ENCODE measurements at places on chromosomes 12 and 14.
A peak's percentile ranks its signal among the peaks of the same experiment; 100 is the strongest.

- DNase-seq = no peak
These were observed 135.7 kb downstream of the PPM1H start for GRCh38 chr12:62799126-62799736.

DNA sequence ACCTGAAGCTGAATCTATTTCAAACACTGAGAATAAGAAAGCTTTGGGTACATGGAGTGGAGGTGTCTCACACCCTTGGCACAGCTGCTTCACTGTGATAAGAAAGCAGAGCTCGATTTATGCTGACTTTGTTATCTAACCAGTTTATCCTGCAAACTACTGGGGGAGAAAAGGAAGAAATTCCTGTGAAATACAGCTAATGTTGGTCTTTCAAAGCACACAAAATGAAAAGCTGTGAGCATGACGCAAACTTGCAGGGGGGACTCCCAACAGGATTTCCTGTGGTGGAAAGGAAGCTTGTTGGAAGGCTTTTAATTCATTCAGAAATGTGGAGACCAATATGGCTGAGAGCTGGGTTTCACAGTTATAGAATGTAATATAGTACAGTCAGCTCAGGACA lies 53.4 kb downstream of the SRGAP1 start:
- DNase-seq = no peak

GRCh38 chr14:100159865-100160533 lies 554 bp upstream of the DEGS2 start:
- DNase-seq = no peak

GRCh38 chr12:50248883-50249282 lies 34.4 kb downstream of the LIMA1 start:
- DNase-seq = no peak

DNA sequence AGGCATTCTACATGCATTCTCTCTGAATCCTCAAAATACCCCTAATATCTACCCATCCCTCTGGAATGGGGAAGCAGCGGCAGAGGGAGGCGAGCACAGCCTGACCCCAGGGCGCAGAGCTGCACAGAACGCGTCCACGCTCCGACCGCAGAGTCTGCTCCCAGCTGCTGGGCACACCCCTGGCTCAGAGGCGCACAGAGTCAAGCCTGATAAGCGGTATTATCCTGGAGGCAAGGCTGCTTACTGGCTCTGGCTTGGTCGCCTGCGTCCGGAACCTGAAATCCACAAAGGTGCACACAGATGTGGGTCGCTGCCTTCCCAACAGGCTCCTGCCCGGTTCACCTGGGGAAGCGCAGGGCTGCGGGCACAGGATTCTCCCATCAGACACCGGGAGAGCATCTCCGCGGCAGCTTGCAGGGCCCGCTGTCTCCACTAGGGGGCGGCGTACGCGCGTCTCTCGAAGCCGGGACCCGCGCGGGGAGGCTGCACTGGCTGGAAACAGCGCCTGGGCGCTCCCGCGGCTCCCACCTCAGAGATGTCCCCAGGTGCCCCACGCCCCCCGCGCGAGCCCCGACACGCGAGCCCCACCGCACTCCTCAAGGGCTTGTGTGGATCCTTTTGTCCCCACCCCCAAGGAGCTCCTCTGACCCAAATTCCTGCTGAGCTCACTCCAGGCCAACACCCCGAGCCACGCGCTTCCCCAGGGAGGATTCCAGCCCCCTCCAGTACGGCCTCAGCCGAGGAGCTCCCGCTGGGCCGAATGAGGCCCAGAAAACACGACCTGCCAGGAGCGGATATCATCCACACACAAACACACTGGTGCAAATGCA lies 120.1 kb upstream of the FZD10 start:
- DNase-seq = peak; percentile 23

- peak; percentile 65 for DNase-seq
These were observed 3.7 kb downstream of the ABHD12B start for GRCh38 chr14:50875359-50876070.

DNA sequence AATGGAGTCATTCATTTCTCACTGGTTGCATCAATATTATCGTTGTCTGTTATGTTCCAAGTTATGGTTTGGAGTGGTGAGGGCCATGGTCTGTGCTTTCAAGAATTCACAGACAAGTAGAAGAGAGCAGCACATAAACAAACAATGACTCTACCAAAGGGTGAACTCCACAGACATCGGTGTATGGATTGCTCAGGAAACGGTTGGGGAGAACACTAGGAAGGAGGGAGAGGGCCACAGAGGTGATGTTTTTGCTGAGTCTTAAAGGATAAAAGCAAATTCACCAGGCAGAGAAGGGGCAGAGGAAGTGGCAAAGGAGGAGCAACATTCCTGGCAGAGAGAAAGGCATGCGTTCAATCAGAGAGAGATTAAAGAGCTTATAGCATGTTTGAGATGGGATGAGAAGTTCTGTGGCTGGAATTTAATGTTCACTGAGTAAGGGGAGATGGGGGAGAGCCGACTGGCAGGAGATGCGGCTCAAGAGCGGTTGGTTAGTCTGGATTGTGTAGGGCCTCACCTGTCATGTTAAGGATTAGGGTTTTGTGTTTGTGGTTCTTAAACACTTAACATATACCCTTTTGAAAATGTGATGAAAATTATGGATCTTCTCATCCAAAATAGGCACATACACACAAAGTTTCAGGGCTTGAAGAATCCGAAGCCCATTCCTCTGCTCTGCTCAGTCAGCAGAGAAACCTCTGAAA lies 42.3 kb upstream of the FRMD6 start:
- no peak for DNase-seq

- DNase-seq = no peak
These were observed 153.5 kb upstream of the USP15 start for GRCh38 chr12:62106547-62107185.

GRCh38 chr14:53526200-53526599 lies 373.1 kb upstream of the DDHD1 start:
- no peak for DNase-seq

- DNase-seq = no peak
These were observed 171.7 kb downstream of the PHLDA1 start for GRCh38 chr12:75859868-75860267.

GRCh38 chr12:96495841-96496545 lies 6.6 kb downstream of the CFAP54 start:
- no peak for DNase-seq

GRCh38 chr12:110137786-110138185 lies 13.6 kb downstream of the IFT81 start:
- DNase-seq = no peak

DNA sequence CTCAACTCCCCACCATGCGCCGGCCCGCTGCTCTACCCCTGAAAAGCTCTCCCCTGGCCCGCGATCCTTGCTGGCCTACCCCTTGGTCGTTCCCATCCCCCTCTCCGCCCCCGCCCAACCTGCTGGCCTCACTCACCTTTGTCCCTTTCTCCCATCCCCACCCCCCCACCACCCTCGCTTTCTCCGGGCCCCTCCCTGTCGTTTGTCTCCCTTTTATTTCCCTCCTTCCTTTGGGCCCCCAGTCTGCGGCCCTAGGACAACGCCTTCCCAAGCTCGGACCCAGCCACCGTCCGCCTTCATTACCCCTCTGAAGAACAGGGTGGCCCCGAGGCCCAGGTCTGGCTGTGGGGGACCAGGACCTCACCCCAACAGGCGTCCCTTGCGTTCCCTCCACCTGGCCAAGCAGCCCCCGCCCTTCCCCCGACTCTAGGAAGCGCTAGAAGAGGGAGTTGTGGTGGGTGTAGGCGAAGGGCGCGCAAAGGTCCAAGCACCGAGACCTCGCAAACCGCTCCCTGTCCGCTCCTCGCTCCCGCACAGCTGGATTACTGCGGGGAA lies 6.9 kb upstream of the SLC7A7 start:
- no peak for DNase-seq

GRCh38 chr12:96462571-96463280 lies 26.7 kb upstream of the CFAP54 start:
- DNase-seq = no peak

DNA sequence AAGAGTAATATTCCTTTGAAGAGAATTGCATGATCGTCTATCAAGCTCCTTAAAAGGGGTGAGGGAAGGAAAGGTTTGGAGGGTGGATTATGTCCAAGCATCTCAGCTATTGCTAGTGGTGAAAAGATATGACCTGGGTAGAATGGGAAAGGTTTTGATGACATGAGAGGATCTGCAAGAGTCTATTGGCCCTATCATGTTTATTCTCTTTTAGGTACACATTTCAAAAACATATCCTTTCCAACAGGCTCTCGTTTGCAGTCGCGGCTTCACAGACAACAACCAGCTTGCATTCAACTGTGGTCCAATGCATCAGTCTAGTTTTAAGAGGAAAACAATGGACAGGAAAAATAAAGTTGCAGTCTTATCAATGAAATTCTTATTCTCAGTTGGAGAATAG lies 17.1 kb downstream of the FOXG1 start:
- DNase-seq = no peak

- no peak for DNase-seq
These were observed 298 bp downstream of the CTDSP2 start for GRCh38 chr12:57846285-57846576.

- no peak for DNase-seq
These were observed 73.8 kb upstream of the RIN3 start for GRCh38 chr14:92439537-92440344.

- DNase-seq = no peak
These were observed 4.7 kb downstream of the TSPAN9 start for GRCh38 chr12:3081886-3082285.

DNA sequence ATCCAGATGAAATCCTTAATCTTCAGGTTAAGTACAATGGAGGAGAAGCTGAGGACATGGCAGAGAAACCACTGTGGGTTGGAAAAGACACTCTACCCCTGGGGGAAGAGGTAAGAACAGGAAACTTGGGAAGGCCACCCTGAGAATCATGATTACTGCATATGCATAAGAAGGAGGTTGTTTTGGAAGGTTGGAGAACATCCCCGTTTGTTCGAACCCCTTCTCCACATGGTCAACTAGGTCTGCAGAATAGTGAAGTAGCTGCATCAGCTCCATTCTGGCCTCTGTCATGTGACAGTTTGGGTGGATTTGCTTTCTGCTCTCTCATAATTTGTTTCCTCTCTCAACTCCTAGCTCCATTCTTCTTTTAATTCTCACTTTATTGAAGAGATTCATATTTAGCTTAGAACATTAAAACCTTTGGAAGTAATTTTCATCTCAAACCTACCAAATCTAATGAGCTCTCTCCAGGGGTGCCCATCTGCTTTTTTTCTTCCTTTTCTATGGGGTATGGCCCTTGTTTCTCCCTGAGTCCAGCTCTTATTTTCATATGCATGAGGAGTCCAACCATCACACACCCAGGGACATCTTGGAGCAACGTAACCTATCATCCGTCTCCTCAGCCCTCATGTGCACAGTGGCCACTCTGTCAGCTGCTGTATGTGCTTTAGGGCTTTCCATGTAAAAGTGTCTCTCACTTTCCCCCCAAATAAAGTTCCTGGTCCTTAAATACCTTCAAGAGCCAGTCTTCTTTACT lies 820.3 kb downstream of the TMEM121 start:
- DNase-seq = no peak

DNA sequence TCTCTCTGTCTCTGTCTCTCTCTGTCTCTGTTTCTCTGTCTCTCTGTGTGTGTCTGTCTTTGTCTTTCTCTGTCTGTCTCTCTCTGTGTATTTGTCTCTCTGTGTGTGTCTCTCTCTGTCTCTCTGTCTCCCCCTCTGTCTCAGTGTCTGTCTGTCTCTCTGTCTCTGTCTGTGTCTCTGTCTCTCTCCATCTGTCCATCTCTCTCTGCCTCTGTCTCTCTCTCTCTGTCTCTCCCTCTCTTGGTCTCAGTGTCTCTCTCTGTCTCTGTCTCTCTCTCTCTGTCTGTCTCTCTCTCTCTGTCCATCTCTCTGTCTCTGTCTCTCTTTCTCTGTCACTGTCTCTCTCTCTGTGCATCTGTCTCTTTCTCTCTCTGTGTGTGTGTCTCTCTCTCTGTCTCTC lies 143.8 kb upstream of the GARIN2 start:
- no peak for DNase-seq

- DNase-seq = no peak
These were observed 42.6 kb upstream of the TBX5 start for GRCh38 chr12:114448618-114448933.

GRCh38 chr12:95615749-95616148 lies 64.5 kb upstream of the USP44 start:
- DNase-seq = no peak

DNA sequence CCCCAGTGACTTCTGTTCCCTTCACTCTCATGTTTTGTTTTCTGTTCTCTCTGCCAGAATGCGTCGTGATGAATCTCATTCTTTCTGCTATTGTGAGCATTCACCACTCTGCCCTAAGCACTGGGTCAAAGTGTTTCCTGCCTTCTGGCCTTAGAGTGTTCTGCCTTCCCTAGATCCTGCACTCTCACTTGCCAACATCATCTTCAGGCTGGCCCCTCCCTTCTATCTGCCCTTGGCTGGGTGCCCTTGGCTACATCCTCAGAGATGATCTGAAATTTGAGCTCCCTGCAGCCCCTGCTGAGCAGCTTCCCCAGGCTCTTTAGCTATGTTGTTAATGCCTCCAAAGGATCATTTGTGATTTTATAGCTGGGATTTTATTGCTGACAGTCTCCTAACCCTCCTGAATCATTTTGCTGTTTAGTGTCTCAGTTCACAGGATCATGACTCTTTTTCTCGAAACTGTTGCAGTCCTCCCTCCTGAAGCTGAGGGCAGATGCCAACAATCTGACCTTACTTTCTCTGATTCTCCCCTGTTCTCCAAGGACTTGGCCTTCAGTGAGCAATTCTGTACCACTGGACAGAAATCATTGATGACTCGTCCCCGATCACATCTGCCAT lies 4.5 kb downstream of the DHRS2 start:
- DNase-seq = no peak

- no peak for DNase-seq
These were observed 123.4 kb downstream of the CCDC91 start for GRCh38 chr12:28313631-28314030.

GRCh38 chr12:94100211-94100627 lies 48.2 kb upstream of the PLXNC1 start:
- DNase-seq = no peak

- no peak for DNase-seq
These were observed 110.4 kb downstream of the KCNA5 start for GRCh38 chr12:5154091-5154490.

DNA sequence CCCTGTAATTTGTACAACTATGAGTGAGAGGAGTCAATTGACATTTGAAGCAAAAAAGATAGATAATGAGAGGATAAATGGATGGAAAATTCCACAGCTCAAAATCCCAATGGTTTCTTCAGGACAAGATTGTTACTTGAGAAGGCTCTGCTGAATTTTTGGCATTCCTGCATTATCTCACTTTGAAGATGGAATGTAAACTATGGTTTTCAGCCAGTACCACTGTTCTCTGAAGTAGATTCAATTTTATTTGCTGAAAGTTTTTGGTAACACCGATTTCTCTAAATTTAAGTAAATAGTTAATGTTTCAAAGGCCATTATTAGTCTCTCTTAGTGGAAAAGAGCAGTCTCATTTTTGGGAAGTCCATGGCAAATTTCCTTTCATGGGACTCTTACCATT lies 121.9 kb upstream of the SLC38A2 start:
- no peak for DNase-seq

DNA sequence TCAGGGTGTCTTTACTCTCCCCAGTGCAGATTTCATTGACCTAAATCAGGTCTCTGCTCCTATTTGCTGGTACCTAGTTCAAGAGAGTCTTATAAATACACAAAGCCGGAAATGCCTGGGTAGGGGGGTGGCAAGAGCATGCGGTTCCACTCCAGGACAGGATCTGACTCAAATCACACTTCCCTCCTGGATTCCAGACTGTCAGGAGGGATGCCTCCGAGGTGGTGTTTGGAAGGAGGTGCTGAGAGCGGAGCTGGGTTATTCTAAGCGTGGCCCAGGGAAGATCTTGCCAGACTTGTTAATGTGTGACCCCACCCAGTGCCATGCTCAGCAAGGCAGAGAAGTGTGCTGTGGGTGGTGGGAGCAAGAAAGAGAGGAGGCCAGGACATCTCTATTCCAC lies 49.8 kb downstream of the B4GALNT3 start:
- no peak for DNase-seq
